OCI-LY7 (cell line): ENCODE measurements at places on chromosomes 11 and 22. TPM values are rescaled to one million over a fixed set of nuclear protein-coding genes. Genes with fewer than 3 reads are reported as not detected.

- DNase-seq: no peak
Measured at GRCh38 chr11:111878385-111878848, 548 bp downstream of the FDXACB1 start.

Gene APBB1
- total RNA-seq: 25.5 and 28.3 TPM in 2 replicates

DNA sequence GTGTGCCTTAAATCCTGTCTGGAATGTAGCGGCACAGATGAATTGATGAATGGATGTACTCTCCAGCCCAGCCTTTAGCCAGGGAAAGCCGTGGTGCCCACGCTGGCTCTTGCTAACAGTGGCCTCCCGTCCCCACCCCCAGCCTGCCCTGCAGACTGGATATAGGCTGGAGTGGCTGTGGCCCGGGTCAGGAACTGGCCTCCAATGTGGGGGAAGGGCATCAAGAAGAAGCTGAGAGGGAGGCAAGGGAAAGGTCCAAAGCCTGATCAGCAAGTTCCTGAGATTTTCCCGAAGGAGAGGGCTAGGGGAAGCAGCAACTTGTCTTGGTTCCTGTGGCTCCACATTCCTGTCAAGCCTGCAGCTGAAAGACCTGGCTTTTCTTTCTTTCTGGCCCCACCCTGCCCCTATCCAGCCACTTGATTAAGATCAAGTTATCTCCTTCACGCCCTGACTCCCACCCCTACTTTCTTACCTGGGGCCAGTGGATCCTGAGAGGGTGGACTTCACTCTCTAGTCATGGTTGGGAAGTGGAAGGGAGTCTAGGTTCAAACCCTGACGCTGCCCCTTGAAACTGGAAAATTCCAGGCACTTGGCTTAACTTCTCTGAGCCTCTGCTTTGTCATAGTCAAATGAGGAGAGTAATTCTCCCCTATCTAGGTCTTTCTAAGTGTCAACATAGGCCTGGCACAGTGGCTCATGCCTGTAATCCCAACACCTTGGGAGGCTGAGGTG is 11.0 kb upstream of the MICALL1 start:
- DNase-seq: no peak

GRCh38 chr11:81255895-81256294 is 1477.8 kb downstream of the FAM181B start:
- DNase-seq: no peak

Gene ME3
- total RNA-seq: not detected in 2 replicates

Gene TIMM10
- 204 and 258 TPM in 2 replicates for total RNA-seq

GRCh38 chr11:78782725-78783124 is 208.1 kb upstream of the NARS2 start:
- DNase-seq: no peak
